NCI-H446 treated with DMSO at 0.1 percent for 48 hours (cell line): ENCODE measurements at places on chromosomes 2 and 18.

DNA sequence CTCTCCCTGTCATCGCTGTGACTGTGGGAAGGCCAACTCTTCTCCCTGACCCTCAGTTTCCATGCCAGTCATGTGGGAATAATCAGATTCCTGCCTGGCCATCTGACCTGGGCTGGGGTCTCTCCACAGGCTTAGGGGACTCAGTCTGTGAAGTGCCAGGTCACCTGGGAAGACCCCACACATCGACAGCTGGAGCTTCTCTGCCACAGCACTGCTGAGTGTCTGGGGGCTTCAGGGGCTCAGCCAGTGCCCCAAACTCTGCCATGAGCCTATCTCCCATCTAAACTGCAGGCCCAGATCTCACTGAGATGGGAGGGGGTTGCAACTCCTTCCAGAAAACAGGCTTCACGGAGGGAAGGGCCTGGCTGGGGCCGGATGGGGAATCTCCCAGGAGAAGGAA is 42.0 kb upstream of the OTOS start:
- DNase-seq = no peak

GRCh38 chr2:224217233-224217961 is 178.3 kb upstream of the SERPINE2 start:
- DNase-seq = no peak

- DNase-seq = no peak
Observed at GRCh38 chr18:55300936-55301531, 287.0 kb downstream of the TCF4 start.

GRCh38 chr2:563512-563911 is 113.7 kb downstream of the TMEM18 start:
- no peak for DNase-seq

DNA sequence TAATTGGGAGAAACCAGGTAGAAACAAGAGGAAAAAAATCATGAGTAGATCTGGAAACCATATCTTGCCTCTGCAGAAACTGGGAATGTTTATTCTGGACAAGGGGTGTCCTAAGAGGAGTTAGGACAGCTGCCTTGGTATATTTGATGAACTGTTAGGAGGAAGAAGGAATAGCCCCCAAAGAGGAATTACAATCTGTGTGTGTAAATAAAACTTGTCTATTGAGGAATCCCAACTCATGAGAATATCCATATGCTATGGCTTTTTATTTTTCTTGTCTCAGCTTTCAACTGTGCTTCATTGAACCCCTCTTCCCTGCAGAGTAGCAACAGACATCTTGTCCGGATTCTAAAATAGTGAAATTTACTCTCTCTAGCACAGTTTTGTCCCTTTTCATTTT is 423.5 kb upstream of the SLC14A2 start:
- no peak for DNase-seq

DNA sequence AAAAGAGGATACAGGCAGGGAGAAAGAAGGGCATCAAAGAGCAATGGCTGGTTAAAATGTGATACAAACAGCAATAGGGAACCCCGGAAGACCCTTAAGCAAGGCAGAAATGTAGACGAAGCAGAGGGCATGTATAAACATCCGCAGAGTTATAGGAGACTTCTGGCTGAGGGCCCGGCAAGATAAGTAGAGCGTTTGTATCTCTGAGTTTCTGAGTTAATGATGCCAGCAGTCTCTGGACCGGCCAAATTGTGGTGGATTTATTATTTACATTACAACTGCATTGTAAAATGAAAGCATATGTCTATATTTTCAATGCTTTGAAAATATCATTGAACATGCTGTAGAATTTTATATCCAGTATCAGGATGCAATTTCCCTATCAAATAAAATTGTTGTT is 148.0 kb upstream of the KCTD1 start:
- no peak for DNase-seq

DNA sequence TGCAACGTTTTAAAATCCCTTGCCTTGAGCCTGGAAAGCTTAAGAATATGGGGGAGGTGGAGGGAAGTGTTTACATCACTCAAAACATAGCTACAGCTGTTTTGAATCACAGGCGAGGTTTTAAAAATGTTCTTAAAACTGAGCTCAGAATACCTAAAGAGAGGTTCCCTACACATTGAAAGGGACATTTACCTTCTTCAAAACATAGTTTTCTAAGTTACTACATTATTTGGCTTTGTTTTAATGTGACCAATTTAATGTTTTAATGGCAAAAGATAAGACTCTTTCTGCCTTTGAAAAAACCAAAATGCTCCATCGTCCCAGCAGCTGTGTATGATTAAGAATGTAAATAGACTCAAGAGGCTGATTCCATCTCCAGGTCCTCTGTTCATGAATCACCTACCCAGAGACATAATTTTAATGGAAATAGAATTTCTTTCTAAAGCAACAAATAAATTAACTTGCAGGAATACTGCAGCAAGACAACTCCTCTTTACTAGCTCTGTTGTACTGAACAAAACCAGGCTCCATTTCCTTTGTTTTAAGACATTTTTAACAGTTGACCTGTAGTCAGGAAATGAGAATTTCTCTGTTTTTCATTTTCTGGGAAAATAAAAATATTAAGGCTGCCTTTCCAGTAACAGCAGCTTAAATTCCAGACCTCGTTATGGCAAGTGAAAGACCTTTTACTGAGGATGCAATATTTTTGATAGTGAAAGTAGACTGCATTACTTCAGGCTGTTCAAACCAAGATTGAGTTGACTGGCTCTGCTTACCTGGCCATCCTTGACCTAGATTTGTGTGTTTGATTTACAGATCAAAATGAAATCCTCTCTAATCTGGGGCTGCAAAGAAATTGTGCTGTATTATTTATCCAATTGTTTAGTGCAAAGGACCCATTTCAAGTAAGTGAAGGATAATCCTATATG is 33.7 kb upstream of the WDR75 start:
- no peak for DNase-seq
